Activated T-cell treated with anti-CD3 and anti-CD28 coated beads, Interleukin-2, amount 50 U/mL, for 72 hours (primary cell): ENCODE measurements at places on chromosomes 3 and 15.

DNA sequence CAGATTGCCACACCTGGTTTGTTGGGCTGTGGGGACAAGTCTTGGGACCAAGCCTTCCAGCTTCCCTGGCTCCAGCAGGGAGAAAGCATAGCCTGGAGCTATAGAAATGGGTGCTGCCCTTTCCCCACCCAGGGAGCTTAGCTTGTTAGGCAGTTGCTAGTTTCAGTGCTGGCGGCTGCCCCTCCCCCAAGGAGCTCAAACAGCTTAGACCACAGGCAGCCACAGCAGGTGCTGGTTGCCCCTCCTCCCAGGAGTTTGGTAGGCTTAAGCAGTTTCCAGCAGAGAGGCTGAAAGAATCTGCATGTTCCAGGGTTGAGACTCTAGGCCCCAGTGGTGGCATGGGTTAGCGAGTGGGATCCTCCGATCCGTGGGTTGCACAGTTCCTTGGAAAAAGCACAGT is 889.7 kb downstream of the IGSF11 start:
- no peak overlapping the region for H3K27ac ChIP-seq
- no peaks in the 10 kb centered on the region for H3K36me3 ChIP-seq
- H3K4me3 ChIP-seq: no peak overlapping the region
- no peaks in the 10 kb centered on the region for H3K27me3 ChIP-seq
- no peak for DNase-seq
- H3K4me1 ChIP-seq: no peaks in the 10 kb centered on the region

DNA sequence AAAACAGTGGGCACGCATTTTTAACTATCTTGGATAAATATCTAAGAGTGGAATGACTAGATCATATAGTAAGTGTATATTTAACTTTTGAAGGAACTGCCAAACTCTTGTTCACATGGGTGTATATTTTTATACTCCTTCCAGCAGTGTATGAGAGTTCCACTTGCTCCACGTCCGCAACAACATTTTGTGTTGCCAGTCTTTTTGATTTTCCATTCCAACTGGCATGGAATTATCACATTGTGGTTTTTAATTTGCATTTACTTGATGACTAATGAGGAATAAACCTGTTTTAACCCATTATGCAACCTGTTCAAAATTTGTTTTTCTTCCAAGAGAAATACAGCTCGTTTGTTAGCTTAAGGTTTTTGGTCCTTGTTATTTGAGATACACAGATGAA is 51.6 kb downstream of the ZNF621 start:
- H3K27me3 ChIP-seq: peaks cover 22% of the 10 kb centered on the region
- no peaks in the 10 kb centered on the region for H3K4me1 ChIP-seq
- H3K4me3 ChIP-seq: no peak overlapping the region
- no peaks in the 10 kb centered on the region for H3K36me3 ChIP-seq
- DNase-seq: no peak

DNA sequence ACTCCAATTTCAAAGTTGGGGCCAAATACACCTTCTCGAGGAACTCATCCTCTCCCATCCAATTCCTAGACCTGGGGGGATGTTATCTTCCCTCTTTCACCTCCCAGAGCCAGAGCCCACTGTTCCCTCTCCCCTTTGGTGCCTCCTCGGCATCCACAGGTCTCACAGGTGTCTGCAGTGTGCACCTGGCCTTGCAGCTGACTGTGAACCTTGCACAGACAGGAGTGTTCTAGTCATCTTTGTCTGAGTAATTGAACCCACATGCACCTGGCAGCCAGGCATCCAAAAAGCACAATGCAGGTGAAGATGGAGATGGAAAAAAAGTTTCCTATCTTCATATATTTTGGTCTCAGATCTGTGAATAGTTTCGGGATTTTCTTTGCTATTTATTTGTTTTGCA is 30.8 kb downstream of the PCOLCE2 start:
- no peak for DNase-seq
- peaks cover 18% of the 10 kb centered on the region for H3K27me3 ChIP-seq

GRCh38 chr3:29083676-29084075 is 197.2 kb upstream of the RBMS3 start:
- H3K36me3 ChIP-seq: peaks cover 6% of the 10 kb centered on the region
- DNase-seq: no peak
- H3K27me3 ChIP-seq: peaks cover 5% of the 10 kb centered on the region
- H3K27ac ChIP-seq: no peak overlapping the region
- H3K4me1 ChIP-seq: no peaks in the 10 kb centered on the region

DNA sequence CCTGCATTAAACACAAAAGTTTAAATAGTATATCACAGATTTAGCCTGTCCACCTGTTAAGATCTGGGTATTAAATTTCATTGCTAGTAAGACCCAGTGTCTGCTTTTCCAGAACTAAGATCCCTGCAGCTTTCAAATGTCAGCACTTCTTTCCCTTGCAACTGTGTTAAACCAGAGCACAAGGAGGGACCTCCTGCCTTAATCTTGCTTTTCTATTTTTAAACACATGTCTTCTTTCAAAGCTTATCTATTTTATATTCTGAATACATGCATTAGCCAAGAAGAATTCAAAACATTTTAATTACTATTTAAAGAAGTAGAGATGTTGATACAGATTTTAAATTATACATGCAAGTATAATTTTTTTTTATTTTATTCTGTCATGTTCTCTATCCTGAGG is 315.1 kb downstream of the ARPP21 start:
- no peaks in the 10 kb centered on the region for H3K27me3 ChIP-seq
- H3K4me1 ChIP-seq: no peaks in the 10 kb centered on the region
- no peak overlapping the region for H3K4me3 ChIP-seq
- H3K27ac ChIP-seq: no peak overlapping the region

- no peak overlapping the region for H3K27ac ChIP-seq
- H3K27me3 ChIP-seq: peaks cover 32% of the 10 kb centered on the region
- no peak overlapping the region for H3K4me3 ChIP-seq
- H3K36me3 ChIP-seq: no peaks in the 10 kb centered on the region
Observed at GRCh38 chr15:29873947-29874411, 51.7 kb upstream of the TJP1 start.

GRCh38 chr3:161781381-161781780 is 284.8 kb downstream of the OTOL1 start:
- H3K27ac ChIP-seq: no peak overlapping the region
- no peaks in the 10 kb centered on the region for H3K27me3 ChIP-seq
- no peak overlapping the region for H3K4me3 ChIP-seq
- H3K36me3 ChIP-seq: no peaks in the 10 kb centered on the region
- H3K4me1 ChIP-seq: peaks cover 4% of the 10 kb centered on the region
- DNase-seq: no peak

GRCh38 chr3:7518456-7518855 is 657.5 kb downstream of the GRM7 start:
- no peak overlapping the region for H3K4me3 ChIP-seq
- no peaks in the 10 kb centered on the region for H3K4me1 ChIP-seq
- no peak overlapping the region for H3K27ac ChIP-seq
- H3K27me3 ChIP-seq: no peaks in the 10 kb centered on the region
- no peak for DNase-seq

DNA sequence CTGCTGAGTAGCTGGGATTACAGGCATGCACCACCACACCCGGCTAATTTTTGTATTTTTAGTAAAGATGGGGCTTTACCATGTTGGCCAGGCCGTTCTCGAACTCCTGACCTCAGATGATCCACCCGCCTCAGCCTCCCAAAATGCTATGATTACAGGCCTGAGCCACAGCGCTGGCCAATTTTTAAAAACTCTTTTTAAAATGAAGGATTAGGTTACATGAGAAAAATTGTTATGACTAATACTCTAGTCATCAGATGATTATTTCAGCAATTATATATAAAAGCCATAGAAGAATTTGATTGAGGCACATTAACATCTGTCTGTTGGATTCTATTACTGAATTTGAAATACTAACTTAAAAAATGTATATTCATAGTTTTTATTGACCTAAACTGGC is 134.1 kb upstream of the MNS1 start:
- no peak for DNase-seq
- H3K4me3 ChIP-seq: no peak overlapping the region
- H3K27ac ChIP-seq: no peak overlapping the region
- no peaks in the 10 kb centered on the region for H3K27me3 ChIP-seq
- peaks cover 3% of the 10 kb centered on the region for H3K36me3 ChIP-seq

DNA sequence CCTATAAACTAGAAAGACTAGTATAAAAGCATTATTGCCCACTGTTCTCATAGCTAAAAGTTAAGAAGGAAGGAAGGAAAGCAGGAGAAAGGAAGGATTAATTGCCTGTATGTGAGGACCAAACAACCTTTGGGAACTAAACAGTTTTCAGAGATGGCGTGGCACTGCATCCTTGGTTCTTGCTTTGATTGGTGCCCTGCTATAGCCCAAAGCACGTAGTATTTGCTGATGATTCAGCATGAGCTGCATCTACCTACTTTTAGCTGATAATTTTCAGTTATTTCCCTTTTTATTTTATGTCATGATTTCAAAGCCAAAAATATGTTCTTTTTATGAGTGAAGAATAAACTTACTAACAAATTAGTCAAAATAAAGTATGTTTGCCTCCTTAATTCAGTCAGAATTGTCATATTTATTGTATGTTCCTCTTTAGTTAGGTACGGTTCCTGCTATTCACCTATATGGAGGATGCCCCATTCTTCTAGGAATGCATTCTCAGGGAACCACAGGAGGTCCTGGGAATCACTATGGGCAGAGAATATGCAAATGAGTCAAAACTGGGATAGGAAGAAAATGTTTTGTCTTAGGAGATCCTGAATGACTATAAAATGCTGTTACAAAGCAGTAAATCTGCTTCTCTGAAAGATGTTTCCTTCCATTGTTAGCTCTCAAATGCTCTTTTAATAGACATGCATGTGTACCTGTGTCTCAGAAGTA is 65.4 kb upstream of the THSD4 start:
- H3K4me3 ChIP-seq: no peak overlapping the region
- H3K27me3 ChIP-seq: peaks cover 22% of the 10 kb centered on the region
- no peak for DNase-seq
- no peaks in the 10 kb centered on the region for H3K36me3 ChIP-seq

DNA sequence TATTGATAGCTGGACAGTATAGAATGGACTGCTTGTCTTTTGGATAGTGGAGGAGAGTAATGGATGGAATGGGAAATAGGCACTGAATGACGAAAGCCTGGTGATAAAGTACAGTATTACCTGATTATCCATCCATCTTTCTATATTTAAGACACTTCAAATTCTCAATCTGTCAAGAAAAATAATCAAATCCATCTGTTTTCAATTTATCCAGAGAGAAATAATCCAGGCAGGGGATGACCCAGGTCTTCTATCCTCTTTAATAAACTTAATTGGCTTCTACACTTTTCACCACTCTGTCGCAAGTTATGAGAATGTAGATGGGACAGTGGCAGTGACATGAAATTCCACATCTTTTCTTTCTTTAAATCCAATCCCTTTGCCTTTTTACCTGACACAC is 420.3 kb upstream of the PDZRN3 start:
- no peak for DNase-seq
- no peaks in the 10 kb centered on the region for H3K4me1 ChIP-seq
- no peak overlapping the region for H3K27ac ChIP-seq
- no peaks in the 10 kb centered on the region for H3K36me3 ChIP-seq

DNA sequence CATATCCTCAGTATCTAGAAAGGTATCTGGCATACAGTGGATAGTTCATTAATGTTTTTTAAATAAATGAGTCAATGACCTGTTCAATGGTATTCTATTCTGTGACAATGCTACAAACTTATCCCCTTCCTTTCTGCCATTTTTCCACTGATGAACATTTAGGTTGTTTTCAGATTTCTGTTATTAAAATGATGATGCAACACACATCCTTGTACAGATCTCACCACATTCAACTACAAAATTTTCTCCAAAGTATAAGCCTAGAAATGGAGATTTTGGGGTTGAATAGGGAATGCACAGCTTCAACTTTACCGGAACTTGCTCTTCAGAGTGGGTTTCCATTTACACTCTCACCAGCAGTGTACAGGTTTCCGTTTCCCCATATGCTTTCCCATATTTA is 210.2 kb downstream of the ISL2 start:
- peak overlapping the region; percentile 4 for H3K27ac ChIP-seq
- H3K4me1 ChIP-seq: no peaks in the 10 kb centered on the region
- no peak overlapping the region for H3K4me3 ChIP-seq

- peaks cover 3% of the 10 kb centered on the region for H3K36me3 ChIP-seq
- H3K4me3 ChIP-seq: no peak overlapping the region
- no peaks in the 10 kb centered on the region for H3K4me1 ChIP-seq
- no peak for DNase-seq
- no peak overlapping the region for H3K27ac ChIP-seq
Observed at GRCh38 chr15:34691034-34691433, 63.8 kb downstream of the GJD2 start.

DNA sequence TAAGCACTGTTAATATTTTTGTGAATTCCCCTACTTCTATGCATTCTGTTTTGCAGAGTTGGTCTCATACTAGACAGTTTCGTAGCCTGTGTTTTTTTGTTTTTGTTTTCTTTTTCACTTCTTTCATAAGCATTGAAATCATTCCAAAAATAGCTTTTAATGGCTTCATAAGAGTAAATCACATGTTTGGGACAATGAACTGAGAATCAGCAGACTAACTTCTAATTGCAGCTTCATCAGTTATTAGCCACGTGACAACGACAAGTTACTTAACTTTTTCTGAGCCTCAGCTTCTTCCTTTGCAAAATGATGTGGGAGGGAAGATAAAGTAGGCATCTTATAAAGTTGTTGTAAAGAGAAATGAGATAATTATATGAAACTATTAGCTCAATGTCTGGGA is 124.8 kb downstream of the LIPC start:
- H3K36me3 ChIP-seq: no peaks in the 10 kb centered on the region
- peaks cover 12% of the 10 kb centered on the region for H3K4me1 ChIP-seq
- H3K27me3 ChIP-seq: no peaks in the 10 kb centered on the region
- H3K27ac ChIP-seq: no peak overlapping the region

GRCh38 chr15:63234451-63234870 is 42.9 kb upstream of the APH1B start:
- peaks cover 89% of the 10 kb centered on the region for H3K4me1 ChIP-seq
- peak overlapping the region; percentile 48 for H3K4me3 ChIP-seq
- H3K36me3 ChIP-seq: peaks cover 17% of the 10 kb centered on the region
